ENCODE measurements at places on chromosomes 3 and 15. TPM values are rescaled to one million over a fixed set of nuclear protein-coding genes. Genes with fewer than 3 reads are reported as not detected.

IGF2BP2 gene
- total RNA-seq = 59.1 TPM

MYL3 gene
- total RNA-seq = not detected

LRTM1 gene
- total RNA-seq = not detected

SAXO2 gene
- not detected for total RNA-seq

PDCD10 gene
- 140 TPM for total RNA-seq

KBTBD12 gene
- total RNA-seq = 0.07 TPM

SNX22 gene
- 0.20 TPM for total RNA-seq

ACAN gene
- total RNA-seq = not detected

NR2E3 gene
- not detected for total RNA-seq

C3orf49 gene
- total RNA-seq = not detected

CDHR4 gene
- not detected for total RNA-seq

DGKG gene
- 14.4 TPM for total RNA-seq

CPN2 gene
- total RNA-seq = not detected

- DNase-seq = no peak
Measured at GRCh38 chr3:11382146-11382745, 110.0 kb downstream of the ATG7 start.

DNA sequence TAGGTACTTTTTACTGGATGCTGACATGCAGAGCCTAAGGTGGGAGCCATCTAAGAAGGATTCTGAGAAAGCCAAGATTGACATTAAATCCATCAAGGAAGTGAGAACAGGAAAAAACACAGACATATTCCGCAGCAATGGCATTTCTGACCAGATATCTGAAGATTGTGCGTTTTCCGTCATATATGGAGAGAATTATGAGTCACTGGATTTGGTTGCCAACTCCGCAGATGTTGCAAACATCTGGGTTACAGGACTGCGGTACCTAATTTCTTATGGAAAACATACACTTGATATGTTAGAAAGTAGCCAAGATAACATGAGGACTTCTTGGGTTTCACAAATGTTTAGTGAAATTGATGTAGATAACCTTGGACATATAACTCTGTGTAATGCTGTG lies 125.1 kb downstream of the PLCL2 start:
- DNase-seq = no peak

DNA sequence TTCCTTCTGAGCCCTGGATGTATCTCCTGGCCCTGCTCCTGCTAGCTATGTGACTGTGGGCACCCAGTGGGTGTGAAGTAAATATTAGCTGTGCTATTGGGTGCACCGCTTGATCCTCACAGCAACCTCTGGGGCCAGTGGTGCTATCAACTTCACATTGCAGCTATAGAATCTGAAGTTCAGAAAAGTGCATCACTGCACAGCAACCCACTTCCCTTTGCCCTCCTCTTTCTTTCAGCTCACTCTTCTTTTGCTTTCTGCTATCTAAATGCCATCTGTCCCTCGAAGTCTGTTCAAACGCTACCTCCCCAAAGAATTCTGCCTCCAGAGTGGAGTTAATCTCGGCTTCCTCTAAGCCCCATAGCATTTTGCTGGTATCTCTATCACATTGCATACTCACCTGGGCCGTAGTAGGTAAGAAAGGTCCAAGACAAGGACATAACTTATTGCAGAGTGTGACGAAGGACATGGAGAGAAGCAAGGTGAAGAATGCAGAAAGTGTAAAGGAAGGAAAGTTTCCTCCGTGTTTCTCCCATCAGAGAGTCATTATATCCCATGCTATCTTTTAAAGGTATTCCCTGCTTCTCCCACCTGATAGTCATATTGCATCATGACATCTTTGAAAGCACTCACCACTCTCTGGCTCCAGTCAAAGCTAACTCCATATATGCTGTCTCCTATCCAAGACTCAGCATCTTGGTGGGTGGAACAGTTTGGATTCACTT lies 57.1 kb upstream of the BCL6 start:
- no peak for DNase-seq

- DNase-seq = peak; percentile 98
Measured at GRCh38 chr3:14144423-14145075, 19.7 kb downstream of the TMEM43 start.

DNA sequence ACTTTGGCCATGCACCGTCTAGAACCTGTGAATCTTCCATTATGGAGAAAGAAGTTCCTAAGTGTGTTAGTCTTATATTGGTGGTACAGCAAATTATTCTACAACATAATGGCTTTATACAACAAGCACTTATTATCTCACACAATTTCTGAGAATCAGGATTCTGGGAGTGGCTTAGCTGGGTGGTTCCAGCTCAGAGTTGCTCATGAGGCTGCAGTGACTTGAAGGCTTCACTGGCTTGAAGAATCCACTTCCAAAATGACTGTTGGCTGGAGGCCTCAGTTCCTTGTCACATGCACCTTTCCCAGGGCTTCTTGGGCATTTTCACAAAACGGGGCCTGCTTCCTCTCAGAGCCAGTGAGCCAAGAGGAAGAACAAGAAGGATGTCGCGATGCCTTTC lies 82.3 kb upstream of the RNF7 start:
- no peak for DNase-seq

DNA sequence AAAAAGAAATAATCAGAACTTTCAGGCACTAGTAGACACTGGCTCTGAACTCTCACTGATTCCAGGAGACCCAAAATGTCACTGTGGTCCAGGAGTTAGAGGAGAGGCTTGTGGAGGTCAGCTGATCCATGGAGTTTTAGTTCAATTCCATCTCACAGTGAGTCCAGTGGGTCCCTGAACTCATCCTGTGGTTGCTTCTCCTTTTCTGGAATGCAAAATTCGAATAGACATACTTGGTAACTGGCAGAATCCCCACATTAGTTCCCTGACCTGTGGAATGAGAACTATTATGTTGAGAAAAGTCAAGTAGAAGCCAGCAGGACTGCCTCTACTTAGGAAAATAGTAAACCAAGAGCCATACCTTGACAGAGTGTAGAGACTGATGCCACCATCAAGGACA lies 87.3 kb upstream of the OXTR start:
- peak; percentile 39 for DNase-seq

DNA sequence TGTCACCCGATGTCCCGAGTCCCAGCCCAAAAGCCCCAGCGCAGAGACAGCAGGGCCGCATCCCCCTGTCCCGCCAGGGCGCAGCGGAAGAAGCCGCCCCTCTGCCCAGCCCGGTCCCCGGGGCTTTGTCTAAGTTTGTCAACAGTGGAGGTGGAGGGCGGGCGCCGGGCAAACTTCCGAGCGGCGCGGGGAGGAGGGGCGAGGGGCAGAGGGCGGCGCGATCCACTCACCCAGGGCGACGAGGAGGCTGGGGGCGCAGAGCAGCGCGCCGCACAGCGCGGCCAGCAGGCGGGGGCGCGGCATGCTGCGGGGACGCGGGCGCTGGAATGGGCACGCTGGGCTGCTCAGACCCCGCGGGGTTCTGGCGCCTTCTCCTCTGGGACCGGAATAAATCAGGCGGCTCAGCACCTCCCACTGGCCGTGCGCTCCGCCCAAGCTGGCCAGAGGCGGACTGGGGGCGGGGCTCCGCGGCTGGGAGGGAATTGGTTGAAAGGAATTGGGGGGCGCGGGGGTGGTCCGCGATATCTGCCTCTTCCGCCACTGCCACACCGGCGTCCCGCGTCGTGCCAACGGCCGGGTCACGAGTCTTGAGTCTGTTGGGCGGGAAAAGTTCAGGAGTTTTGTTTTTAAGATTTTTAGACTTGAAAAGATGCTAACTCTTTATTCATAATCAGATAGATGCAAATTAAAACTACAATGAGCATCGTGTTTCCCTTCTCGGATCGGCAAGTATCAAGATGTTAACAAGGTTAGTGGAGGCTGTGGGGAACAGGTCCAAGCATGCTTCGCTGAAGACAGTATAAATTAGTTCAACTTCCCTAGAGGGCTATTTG lies at the start of gene MFGE8:
MFGE8 (minus strand) TSS at position 363 of the 833 bp plus-strand sequence; CDS start at position 303, 60 bp downstream.
- peak; percentile 68 for DNase-seq

DNA sequence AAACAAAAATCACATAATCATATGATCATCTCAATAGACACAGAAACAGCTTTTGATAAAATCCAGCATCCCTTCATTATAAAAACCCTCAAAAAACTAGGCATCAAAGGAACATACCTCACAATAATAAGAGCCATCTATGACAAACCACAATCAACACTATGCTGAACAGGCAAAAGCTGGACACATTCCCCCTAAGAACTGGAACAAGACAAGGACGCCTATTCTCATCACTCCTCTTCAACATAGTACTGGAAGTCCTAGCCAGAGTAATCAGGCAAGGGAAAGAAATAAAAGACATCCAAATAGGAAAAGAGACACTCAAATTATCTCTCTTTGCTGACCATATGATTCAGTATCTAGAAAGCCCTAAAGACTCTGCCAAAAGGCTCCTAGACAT lies 54.9 kb upstream of the SLC12A8 start:
- DNase-seq = no peak

DNA sequence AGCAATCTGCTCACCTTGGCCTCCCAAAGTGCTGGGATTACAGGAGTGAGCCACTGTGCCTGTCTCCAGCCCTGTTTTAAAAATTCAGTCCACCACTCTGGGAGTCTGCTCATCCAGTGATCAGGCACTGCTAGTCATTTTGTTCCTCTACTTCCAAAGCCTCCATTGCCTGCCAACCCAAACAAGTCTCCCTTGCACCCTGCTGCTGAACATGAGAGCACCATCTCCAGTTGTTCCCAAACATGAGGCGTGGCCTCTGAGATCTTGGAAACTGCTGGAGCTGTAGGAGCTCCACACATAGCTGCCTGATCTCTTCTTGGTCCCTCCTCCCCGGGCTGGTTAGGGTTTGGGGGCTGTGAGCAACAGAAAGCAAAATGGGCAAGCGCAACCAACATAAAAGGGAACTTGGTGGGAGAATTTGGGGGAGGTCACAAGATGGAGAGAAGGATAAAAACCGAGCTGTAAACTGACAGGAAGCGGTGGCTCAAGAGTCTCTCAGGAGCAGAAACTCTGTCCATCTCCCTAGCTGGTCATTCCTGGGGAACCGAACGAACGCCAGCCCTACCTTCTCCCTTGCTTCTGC lies 49.6 kb upstream of the TLE3 start:
- no peak for DNase-seq

DNA sequence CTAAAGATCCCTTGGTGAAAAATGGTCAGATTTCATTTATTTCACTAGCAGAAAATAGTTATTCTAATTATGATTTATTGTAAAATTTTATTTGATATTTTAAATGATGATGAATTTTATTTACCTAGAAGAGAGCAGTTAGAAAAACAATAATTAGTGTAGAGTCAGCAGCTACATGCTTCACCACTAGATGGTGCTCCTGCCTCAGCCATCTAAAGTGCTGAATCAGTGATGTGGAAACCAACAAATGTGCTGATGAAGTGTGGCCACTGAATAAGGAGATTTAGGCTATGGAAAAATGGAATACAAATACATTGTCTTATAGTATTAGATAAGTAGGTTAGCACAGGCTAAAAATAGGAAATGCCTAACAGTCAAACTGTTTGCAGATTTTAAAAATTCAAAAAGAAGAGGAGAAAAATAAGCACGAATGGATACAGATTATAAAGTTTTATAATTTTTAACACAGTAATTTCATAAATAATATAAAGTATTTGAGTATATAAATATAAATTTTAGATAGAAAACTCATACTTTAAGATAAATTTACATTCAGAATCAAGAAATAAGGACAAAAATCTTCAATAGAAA lies 109.8 kb downstream of the PPP2R3A start:
- peak; percentile 75 for DNase-seq

DNA sequence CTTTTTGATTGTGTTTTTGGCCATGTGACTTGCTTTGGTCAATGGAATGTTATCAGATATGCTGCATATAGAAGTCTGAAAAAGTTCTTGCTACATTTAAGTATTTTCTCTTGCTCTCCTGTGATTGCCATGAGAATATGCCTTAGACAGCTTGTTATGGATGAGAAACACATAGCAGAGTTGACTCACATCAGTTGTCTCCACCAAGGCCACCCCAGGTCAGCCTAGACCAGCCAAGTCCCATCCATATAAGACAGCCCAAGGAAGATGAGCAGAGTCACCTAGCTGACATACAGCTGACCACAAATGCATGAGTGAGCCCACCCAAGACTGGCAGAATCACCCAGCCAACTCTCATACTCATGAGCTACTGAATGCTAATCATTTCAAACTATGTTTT lies 153.0 kb downstream of the THRB start:
- no peak for DNase-seq

DNA sequence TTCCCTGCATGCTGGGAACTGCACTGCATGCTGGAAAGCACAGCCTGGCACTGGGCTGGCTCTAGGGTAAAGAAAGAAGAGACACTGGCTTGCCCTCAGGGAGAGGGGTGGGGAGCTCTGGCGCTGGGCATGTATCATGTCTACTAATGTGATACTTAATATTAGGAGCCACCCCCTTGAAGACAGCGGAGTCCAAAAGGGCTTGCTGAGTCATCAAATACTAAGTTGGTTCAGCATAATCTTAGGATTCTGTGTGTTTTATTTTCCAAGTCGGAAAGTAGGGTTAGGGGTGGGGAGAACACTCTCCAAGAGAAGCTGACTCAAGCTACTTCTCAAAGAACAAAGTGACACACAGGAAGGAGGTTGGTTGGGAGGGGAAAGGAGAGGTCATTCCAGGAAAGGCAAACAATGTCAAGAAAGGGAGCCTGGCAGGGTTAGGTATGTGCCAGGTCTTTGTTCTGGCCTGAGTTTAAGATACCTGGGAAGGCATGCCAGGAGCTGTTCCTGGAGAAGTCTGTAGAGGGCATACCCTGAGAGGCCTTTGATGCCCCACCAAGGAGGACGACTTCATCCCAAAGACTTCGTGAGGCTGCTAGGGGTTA lies 237.8 kb upstream of the NR2E3 start:
- peak; percentile 45 for DNase-seq

GRCh38 chr15:98043160-98044014 lies 82.9 kb downstream of the ARRDC4 start:
- no peak for DNase-seq

GRCh38 chr3:50450209-50450921 lies 53.1 kb downstream of the CACNA2D2 start:
- DNase-seq = peak; percentile 20

DNA sequence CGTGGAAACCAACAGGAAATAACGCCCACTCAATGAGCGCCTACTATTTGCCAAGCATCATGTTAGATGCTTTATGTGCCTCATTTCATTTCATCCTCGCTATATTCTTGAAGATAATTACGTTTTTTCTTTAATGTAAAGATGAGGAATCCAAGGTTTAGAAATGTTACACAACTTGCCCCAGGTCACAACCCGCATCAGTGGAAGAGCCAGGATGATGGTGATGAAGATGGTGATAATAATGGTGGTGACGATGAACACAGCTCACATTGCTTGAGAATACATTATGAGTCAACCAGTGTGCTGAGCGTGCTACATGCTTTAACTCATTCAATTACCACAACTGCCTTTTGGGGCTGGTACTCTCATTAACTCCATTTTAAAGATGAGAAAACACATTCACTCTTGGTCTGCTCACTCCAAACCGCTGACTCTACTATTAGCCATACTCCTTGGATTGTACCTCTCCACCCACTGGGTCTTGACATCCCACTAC lies 21.5 kb upstream of the MYO1E start:
- no peak for DNase-seq
